ENCODE measurements at places on chromosomes 5 and 9.

DNA sequence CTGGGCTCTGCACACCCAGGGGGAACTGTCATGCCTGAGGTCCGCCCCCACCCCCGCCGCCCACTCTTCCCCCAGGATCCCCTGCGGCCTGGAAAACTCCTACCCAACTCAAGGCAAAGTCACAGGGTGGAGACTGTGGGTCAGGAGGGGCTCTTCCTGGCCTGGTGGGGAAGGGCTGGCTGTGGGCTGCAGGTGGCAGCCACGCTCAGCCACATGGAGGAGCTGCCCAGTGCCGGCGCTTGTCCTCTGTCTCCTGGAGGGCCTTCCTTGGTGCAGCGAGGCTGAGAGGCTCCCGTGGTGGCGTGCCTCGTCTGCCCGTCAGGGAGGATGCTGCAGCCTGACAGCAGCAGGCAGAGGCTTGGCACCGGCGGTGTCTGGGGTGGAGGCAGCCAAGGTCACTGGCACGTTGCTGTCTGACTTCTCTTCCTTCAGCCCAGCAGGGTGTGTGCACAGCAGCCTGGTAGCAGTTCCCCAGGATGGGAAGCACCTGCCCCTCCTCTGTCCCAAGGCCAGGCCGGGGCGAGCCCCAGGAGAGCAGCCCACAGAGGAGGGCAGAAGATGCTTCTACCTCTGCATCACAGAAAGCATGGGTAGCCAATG lies 78.1 kb downstream of the ADAMTS2 start:
- no peak for DNase-seq

GRCh38 chr9:110877374-110877773 lies 160.9 kb downstream of the LPAR1 start:
- DNase-seq = no peak

GRCh38 chr9:129498451-129499384 lies 122.2 kb downstream of the C9orf50 start:
- DNase-seq = no peak

- DNase-seq = no peak
Observed at GRCh38 chr5:78647838-78648358, 674 bp downstream of the LHFPL2 start.

- DNase-seq = no peak
Observed at GRCh38 chr5:176629853-176630680, at the start of the genes EIF4E1B and SNCB. Gene EIF4E1B (plus strand): TSS chr5:176630675. CDS start chr5:176642788, 12,113 bp downstream. Gene SNCB (minus strand): TSS chr5:176630534. CDS start chr5:176629654, 880 bp downstream.

- DNase-seq = no peak
Observed at GRCh38 chr9:10168241-10168640, 444.6 kb downstream of the PTPRD start.

DNA sequence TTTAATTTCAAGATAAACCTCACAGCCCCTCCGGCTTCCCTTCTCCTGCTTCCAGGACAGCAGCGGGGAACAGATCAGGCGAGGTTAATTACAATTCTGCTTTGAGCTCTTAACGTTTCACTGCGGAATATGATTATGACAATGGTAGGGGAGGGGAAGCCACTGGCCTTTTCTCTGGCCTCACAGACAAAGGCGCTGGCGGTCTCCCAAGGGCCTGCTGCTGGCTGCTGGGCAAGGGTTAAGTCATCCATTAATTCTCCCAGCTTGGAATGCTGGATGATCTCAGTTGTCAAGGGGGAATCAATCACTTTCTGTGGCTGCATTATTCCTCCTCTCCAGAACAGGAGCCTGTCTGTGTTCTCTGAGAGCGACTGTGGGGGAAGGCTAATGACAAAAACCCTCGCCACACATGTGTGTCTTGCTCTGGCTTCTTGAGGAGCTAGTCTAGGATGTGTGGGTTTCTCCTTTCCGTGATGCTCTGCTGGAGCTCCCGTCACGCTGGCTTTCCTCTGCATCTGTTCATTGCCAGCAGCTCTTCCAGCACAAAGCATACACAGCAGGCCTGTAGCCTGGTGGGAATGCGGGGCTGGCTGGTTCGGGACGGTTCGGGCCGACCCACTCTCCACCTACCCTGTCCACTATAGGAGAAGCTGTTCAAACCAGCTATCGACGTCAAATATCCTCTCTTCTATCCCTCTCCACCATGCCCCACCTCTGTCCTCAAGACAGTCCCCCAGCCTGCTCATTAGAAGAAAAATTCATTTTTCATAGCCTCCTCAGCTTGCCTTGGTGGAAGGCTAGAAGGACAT lies 82.8 kb downstream of the DCP2 start:
- DNase-seq = peak; percentile 27

GRCh38 chr5:178651046-178651810 lies 24.4 kb upstream of the CLK4 start:
- no peak for DNase-seq

DNA sequence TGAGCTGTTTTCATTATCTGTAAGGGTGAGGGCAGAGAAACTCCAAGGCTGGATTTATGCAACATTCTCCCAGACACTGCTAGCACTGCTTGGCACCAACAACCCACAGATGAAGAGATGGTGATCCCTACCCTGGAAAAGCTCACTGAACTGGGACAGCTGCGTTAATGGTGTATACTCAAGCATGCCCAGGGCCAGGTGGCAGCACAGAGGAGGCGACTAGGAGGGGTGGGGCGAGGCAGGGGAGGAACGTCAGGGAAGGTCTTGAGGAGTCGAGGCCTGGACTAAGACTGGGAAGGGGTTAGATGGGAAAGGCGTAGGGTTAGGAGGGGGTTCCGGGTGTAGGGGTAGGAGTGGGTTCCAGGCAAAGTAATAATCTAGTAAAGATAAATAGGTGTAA lies 73.1 kb upstream of the TBC1D9B start:
- no peak for DNase-seq

DNA sequence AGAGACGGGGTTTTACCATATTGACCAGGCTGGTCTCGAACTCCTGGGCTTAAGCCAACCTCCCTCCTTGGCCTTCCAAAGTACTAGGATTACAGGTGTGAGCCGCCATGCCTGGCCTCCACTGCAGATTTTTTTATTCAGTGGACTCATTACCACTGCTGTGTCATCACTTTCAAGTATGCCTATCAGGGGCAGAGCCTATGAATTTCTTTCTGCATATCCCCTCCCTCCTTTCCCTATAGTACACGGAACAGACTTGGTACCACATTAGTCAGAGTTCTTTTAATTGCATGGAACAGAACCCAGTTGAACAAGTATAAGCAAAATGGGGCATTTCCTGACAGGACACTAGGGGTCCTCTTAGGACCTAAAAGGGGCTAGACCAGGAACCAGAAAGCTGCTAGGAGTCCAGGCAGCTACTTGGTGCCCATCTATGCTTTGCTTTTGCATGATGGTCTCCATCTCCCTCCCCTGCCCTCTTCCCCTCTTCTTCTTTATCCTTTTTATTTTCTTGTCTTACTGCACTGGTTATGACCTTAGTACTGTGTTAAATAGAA lies 5.8 kb downstream of the BSPRY start:
- no peak for DNase-seq

DNA sequence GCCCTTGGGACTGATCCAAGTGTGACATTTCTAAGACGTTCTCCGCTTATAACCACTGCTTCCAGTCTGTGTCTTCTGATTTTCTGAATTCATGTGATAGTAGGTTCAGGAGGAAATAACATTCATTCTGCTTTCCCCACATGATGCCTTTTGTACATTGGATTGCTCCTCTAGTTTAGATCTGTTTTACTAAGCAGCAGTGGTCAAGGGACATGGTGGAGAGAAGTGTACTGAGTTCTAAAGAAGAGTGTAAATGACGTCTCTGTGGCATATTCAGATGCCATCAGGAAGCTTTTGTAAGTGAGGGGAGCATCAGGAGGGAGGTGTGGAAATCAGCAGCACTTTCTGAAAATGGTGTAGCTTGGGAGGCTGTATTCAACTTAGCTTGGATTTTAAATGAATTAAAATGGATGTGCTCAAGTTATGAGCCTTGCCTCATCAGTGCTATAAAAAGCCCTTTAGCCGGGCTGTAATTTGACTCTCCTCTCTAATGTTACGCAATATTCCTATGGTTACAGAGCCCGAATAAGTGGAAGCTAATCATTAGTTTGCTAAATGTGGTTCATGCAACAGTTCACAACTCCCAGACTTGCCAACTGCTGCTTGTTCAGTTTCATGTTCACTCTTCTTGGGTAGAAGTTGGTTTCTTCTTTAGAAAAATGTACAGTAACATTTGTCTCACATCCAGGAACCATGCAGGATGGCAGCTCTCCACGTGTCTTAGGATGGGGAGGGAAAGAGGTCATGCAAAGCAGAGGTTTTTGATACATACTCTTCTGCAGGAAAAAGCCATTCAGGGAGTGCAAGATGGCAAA lies 281.3 kb downstream of the ARHGAP26 start:
- no peak for DNase-seq

GRCh38 chr5:2251298-2251697 lies 368.6 kb upstream of the IRX4 start:
- DNase-seq = no peak

DNA sequence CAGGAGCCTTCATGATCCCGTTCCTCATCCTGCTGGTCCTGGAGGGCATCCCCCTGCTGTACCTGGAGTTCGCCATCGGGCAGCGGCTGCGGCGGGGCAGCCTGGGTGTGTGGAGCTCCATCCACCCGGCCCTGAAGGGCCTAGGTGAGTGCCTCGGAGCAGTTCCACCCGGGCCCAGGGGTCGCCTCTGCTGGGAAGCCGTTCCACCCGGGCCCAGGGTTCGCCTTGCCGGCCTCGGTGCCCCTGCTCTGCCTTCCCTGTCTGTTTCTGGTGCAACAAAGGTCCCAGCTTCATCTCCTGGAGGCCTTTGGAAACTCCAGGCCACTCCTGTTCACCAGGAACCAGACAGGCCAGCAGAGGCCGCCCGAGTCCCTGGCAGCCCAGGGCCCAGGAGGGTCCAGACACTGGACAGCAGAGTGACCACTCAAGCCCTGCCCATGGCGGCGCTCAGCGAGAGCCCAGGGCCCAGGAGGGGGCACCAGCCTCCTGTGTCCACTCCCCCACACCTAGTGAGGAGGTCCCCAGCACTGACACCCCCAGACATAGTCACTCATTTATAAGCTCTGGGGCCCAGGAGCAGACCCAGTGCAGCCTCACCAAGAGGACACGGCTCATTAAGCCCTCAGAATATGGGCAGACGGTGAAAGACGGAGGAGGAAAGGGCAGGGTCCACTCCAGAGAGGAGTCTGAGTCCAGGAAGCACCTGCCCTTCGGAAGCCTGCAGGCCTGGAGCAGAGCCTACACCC lies 7.5 kb downstream of the SLC6A19 start:
- no peak for DNase-seq

DNA sequence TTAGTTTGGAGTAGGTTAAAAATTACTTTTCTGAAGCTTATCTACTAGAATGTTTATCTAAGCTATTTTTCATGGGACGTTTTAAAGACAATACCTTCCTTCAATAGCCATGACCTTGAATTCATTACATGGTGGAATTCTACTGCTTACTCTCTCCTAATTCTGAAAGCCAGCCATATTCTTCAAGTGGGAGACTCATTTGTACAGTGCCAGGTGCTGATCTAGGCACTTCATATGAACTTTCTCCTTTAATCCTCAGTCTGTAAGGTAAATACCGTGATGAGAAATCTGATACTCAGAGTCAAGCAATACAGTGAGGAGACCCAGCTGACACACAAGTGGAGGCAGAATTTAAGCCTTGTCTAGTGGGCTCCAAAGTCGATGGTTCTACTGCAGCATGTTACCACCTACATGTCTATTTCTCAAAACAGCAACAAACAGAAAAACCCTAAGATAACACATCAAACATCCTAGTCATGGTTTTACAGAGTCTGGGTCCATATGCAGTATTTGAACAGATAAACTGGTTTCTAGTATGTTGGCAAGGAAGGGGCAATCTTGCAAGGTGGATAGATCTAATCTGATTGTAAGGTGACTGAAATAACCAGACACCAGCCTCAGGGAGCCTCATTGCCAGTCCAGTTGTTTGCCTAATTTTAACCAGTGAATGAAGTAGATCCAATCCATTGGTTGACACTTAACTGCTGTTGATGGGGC lies 243.7 kb downstream of the PIK3R1 start:
- no peak for DNase-seq

DNA sequence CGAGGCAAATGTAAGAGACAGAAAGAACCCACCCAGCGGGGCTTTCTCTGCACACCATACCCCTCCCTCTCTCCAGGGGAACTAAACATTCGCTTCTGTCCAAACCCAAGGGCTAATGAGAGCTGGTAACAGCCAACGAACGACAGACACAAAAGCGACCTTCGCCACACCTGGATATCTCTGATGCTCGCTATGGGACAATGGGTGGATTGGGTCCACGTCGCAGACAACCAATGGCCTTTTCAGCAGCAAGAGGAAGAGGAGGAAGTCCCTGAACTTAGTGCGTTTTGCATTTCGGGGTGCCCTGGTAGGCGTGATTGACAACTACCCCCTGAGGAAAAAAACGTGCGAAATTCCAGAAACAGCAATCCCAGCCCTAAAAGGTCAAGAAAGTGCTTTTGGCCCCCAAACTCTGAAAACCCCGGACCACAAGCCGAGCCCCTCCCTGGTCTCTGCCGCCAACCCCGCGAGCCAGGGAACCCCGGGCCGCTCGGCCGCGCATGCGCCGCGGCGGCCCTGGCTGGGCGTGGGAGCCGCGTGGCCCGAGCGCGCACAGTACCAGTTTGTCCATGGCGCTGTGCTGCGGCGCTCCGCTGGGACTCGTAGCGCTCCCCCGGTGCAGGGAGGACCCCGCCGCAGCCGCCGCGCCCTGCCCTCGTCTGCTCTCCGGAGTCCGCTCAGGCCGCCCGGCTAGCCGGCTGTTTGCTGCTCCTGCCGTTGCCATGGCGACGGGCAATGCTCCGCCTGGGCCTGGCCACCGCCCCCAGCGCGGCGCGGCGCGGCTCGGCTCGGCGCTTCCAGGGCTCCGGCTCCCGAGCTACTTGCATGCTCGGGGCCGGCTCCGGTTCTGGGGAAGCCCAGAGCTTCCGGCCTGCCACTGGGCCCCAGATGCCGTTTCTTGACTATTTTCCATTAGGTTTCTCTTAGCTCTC lies 66.9 kb upstream of the DNAH5 start:
- DNase-seq = peak; percentile 72

DNA sequence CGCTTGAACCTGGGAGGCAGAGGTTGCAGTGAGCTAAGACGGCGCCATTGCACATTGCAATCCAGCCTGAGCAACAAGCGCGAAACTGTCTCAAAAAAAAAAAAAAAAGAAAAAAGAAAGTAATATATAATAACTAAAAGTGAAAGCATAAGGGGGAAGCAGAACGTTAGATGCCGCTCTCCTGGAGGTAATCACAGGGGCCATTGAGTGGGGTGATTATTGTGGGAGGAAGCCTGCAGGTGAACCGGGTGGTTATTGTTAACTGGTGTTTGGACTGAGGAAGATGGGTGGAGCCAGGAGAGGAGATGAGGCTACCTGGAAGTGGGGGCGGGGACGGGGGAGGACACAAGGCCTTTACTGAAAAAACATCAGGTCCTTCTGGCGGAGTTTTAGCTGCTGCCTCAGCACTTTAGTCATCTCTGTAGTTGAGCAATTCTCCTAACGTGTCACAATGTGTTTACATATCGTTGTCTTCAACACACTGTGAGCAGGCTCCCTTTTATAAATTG lies 5.3 kb upstream of the TJP2 start:
- DNase-seq = no peak

DNA sequence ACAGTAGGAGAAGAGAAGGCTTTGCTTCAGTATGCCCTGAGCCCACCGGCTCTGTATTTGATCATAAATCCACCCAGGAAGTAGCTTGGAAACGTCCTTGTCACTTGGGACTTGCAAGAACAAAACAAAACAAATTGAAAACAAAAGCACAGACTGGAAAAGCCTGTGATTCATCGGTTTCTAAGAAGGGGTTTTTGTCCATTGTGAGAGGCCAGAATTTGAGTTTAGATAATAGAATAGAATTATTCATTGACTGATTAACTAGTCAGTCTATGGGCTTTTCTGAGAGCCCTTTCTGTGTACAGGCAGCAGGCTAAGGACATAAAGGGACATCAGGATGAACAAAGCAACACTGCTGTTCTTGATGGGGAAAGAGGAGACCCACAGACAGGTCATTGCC lies 424.8 kb downstream of the IRX1 start:
- DNase-seq = no peak

Measured in GOT3 (cell line).